Kidney epithelial cell (primary cell): ENCODE measurements at places on chromosomes 2 and 18.

- no peak for DNase-seq
Observed at GRCh38 chr2:222268311-222268990, 30.3 kb downstream of the PAX3 start.

GRCh38 chr2:128639120-128639477, 320.4 kb upstream of the HS6ST1 start:
- no peak for DNase-seq

GRCh38 chr2:38658613-38659012, 7.3 kb upstream of the GALM start:
- no peak for DNase-seq

DNA sequence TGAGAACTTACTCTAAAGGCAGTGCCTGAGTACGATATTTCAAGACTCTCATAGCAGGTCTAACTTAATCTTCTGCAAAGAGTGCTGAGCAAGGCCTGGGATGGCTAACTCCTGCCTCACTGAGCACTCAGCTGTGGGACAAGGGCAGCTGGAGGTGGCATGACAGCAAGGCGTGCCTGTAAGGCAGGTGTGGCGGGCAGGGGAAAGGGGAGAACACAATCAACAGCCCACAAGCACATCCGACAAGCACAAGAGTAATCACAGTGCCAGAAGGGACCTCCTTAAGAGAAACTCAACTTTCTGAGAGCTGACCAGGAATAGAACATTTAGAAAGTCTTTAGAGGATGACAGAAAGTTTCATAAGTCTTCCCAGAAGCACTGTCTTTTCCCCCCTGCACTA, 42.0 kb downstream of the GPR45 start:
- no peak for DNase-seq

- DNase-seq: no peak
Observed at GRCh38 chr18:23934252-23934651, 80.3 kb upstream of the TTC39C start.

- DNase-seq: no peak
Observed at GRCh38 chr2:101109451-101110118, 41.6 kb downstream of the TBC1D8 start.

- no peak for DNase-seq
Observed at GRCh38 chr18:54777989-54778388, 50.3 kb upstream of the RAB27B start.

GRCh38 chr2:25297738-25298137, 44.0 kb downstream of the DNMT3A start:
- no peak for DNase-seq

- no peak for DNase-seq
Observed at GRCh38 chr18:59846814-59847490, 52.8 kb upstream of the PMAIP1 start.

DNA sequence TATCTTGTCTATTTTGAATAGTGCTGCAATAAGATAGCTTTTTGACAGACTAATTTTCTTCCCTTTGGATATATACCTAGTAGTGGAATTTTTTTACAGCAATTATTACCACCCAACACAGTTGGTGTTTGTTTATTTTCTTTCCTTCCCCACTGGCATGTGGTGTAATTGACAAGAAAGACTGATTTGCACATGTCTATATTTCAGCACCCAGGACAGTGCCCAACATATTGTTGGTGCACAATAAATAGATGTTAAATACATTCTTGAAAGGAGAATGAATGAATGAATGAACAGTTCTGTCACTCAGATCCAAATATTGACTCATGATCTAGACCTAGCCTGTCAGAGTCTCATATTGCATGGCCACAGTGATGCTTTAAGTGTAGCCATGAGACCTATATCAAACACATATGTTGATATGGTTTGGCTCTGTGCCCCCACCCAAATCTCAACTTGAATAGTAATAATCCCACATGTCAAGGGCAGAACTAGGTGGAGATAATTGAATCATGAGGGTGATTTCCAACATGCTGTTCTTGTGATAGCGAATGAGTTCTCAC, 538.2 kb downstream of the NYAP2 start:
- no peak for DNase-seq

DNA sequence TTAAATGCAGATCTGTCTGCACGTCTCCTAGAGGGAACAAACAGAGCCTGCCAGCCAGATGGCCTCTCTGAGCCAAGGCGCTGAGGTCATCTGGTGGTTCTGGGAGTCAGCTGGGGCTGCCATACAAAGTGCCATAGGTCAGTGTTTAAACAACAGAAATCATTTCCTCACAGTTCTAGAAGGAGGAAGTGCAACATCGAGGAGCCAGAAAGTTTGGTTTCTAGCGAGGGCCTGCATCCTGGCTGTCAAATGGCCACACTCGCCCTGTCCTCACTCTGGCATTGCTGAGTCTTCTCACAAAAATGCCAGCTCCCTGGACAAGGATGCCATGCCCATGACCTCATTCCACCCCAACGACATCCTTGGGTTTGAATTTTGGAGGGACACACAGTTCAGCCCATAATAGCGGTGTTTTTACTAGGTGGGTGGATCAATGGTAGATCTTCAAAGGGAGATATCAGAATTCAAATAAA, 59.6 kb downstream of the MYT1L start:
- DNase-seq: peak; percentile 10

DNA sequence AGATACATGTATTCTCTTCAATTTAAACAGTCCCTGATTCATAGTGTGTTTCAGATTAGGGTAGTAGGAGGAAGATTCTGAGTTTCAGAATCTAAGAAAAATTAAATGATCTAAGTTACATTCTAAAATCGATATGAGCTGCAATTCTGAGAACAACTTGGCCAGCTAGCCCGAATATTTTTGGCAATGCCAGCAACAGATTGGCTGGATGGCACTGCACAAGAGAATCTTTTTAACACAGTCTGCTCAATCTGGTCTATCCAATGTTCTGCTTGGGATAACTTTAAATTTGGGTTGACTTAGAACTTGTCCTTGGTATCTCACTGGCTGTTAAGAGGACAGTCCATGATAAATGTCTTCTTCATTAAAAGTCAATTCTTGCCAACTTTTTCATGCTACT, 853.9 kb downstream of the NRXN1 start:
- DNase-seq: no peak

DNA sequence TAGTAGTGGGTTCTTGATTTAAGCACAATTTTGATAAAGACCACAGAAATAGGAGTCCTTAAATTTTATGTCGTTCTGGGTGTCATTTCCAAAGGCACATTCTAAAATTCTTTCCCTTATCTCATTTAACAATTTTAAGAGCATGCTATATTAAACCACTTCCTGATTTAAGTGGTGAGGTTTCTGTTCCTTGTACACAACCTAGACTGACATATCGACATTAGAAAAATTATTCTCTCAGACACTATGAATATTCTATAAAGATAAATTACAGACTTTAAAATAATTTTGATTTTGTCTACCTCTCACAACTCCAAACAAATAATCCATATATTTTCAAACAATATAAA, 923.8 kb downstream of the LRP1B start:
- no peak for DNase-seq

- DNase-seq: no peak
Observed at GRCh38 chr2:191703079-191703725, 25.3 kb downstream of the NABP1 start.

- DNase-seq: no peak
Observed at GRCh38 chr2:10787176-10787968, 25.2 kb downstream of the PDIA6 start.

DNA sequence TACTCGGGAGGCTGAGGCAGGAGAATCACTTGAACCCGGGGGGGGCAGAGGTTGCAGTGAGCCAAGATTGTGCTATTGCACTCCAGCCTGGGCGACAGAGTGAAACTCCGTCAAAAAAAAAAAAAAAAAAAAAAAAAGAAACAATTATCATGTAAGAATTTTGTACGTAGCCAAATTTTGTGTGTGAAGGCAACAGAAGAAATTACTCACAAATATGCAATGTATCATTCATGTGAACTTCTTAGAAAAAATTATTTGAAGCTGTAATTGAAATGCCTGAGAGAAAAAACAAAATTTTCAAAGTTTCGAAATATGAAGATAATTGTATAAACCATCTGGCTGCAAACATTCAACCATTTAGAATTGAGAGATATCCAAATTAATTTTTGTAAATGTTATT, 204.8 kb upstream of the PARD3B start:
- no peak for DNase-seq

DNA sequence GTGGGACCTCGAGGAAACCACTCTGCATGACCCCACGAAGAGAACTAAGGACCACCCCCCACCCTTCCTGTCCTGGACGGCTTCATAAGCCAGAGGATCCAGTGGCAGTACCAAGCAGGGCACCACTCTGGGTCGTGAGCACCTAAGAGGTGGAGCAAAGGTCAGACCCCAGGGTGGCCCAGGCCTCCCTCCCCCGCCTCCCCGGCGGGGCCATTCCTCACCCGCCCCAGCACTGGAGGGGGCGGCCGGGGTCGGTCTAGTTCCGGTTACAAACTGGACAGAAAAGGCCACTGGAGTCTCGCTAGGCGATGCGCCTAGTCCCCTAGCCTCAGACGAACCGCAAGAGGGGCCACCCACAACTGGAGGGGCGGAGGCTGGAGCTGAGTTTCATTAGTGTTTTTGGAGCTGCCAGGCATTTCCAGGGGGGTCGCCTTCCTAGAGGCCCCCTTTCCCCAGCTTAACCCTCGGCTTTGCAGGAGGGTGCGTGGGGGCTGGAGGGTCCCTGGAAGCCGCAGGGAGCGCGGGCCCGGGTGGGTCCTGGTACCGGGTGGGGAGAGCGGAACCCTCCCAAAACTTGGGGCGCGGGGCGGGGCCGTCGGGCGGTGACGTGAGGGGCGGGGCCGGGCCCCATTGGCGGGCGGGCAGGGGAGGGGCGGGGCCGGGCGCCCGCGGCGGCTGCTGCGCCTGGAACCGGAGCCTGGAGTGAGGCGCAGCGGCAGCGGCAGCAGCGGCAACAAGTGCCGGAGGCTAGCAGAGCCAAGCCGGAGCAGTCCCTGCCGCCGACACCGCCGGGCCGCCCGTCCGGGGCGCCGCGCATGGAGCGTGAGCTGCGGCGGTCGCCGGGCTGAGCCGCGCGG, at the start of gene B3GNT2:
TSS of gene B3GNT2 (plus strand) at position 695 of the 857 bp plus-strand sequence. CDS start 26,106 bp downstream, outside the sequence.
- DNase-seq: no peak

DNA sequence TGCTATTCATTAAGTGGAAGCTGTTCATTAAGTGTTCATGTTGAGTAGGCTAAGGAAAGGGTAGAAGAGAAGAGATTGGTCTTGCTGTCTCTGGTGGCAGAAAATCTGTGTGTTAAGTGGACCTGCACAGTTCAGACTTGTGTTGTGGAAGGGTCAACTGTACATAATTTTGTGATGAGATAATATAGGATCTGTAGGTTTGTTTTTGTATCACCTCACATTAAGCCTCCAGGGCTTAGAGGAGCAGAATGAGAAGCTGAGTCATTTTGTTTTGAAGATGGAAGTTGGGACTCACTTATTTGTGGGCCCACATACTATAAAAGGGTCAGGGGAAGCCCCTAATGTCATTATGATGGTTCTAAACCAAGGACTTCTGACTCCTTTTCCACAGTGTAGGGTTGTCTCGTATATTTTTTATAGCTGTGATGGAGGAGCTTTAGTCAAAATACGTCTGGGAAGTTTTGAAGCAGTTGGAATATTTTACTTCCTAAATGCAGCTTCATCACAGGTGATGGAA, 18.2 kb downstream of the PMS1 start:
- no peak for DNase-seq

- DNase-seq: no peak
Observed at GRCh38 chr2:179830043-179830787, 31.2 kb downstream of the ZNF385B start.

DNA sequence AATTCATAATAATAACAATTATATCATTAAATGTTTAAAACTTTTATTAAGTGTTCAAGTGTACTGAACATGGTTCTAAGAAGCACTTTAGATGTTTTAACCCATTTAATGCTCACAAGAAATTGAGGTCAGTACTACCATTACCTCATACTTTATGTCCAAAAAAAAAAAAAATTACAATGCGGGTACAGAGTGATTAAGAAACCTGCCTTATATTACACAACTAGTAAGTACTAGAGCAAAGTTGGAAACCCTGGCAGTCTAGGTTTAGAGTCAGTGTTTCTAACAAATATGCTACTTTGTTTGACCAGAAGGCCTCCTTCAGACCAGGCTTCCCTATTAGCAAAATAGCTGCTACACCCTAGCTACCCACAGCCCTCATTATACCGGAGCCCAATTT, 28.5 kb downstream of the PLEKHM3 start:
- DNase-seq: no peak
